Stimulated activated CD4-positive, alpha-beta T cell treated with anti-CD3 and anti-CD28 coated beads, TNF-alpha, amount 100 ng/mL, for 4 hours (primary cell): ENCODE measurements at places on chromosomes 5 and 9.
A peak's percentile ranks its signal among the peaks of the same experiment; 100 is the strongest.

GRCh38 chr5:129094087-129094923, at the start of gene ISOC1:
Gene ISOC1, plus strand, starts transcription at chr5:129094749. Its CDS starts 18 bp downstream, at chr5:129094767.
- DNase-seq: peak; percentile 85

- DNase-seq: no peak
These were observed 123.9 kb downstream of the SEC61B start for GRCh38 chr9:99345942-99346341.

DNA sequence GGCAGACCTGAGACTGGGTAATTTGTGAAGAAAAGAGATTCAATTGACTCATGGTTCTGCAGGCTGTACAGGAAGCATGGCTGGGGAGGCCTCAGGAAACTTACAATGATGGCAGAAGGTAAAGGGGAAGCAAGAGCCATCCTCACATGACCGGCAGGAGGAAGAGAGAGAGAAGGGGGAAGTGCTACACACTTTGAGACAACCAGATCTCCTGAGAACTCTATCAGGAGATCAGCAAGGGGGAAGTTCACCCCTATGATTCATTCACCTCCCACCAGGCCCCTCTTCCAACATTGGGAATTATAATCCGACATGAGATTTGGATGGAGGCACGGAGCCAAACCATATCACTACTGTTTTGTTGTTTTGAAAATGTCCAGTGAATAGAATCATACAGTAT, 110.2 kb downstream of the DAPK1 start:
- no peak for DNase-seq

- no peak for DNase-seq
These were observed 36.2 kb downstream of the STC2 start for GRCh38 chr5:173291722-173292658.

- DNase-seq: no peak
These were observed 2.9 kb downstream of the DUSP1 start for GRCh38 chr5:172768098-172768572.

DNA sequence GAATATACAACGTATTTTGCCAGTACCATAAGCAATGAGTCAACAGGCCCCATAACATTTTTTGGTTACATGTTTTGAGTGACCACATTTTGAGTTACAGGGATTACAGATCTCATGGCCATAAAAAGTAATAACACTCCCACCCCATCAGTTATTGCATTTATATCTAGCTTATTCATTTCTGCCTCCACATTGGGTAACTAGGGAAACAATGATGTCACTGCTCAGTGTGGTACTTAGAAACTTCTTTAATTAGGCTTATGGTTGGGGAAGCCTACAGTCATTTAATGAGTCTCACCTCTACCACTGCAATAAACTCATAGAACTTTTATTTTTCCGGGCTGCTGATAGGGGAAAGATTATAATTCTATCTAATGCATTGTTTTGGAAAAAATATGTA, 39.9 kb upstream of the SMIM15 start:
- DNase-seq: no peak

DNA sequence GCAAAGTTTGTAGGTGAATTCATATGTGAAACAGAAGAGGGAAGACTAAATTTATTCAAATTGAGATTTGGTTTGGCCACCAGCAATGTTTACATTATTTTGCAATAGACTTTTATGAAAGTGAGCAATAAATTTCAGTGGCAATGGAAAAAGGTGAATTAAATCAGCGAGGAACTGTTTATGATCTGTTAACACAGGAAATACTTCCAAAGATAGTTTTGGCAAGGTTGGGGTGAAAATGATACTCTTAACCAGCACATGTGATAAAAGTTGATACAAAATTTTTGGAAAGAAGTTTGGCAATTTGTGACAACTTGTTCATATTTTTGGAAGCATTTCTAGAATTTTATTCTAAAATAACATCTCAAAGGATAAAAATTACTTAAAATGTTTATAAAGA, 119.8 kb downstream of the ARHGEF28 start:
- no peak for DNase-seq

DNA sequence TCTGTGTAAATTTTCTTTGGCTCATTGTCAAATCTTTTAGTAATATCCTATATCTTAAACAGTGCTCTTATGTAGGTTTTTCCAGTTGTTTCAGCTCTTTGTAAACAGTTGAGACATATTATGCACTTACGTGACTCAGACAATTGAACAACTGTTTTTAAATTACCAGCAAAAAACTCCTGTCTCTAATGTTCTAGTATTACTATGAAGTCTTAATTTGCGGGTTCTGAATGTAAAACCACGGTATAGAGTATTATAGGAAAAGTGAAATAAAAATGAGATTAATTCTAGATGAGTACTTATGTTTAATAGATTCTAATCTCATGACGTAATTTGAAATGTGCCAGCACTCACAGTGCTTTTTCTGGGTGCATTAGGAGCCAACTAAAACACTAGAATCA, 136.0 kb downstream of the GDNF start:
- no peak for DNase-seq

DNA sequence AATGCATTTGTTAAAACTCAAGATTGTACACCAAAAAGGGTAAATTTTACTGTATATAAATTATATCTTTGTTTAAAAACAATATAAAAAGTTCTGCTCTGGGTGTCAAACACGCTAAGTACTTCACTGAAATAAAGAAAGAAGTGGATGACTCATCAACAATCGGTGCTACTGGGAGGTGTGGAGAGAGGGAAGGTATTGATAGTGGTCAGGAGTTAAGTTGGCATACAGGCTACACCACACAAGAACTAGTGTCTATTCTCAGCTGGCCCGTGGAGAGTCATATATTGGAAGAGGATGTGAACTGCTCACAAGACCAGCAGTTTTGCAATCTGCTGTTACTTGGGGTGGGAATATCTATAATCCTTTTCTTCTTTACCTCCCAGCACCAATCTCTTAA, 145.7 kb upstream of the TRPC7 start:
- no peak for DNase-seq

- DNase-seq: no peak
These were observed 2.1 kb downstream of the RIGI start for GRCh38 chr9:32523910-32524309.

DNA sequence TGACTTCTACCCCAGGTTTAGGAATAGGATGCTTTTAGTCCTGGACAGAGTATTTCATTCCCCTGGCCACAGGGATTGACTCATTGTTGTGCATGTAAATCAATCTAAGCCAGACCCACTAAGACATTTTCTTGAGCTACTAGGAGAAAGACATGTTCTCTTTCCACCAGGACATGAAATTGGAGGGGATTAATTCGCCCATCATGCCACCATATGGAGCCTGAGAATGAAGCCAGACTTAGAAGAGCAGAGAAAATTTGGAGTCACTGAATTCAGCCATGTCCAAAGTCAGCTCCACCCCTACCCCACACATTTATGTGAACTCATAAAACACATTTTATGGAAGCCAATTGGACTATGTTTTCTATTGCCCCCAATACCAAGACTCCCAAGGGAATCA, 322.5 kb downstream of the NFIB start:
- no peak for DNase-seq

- no peak for DNase-seq
These were observed 28.8 kb downstream of the PDE8B start for GRCh38 chr5:77239126-77239741.

DNA sequence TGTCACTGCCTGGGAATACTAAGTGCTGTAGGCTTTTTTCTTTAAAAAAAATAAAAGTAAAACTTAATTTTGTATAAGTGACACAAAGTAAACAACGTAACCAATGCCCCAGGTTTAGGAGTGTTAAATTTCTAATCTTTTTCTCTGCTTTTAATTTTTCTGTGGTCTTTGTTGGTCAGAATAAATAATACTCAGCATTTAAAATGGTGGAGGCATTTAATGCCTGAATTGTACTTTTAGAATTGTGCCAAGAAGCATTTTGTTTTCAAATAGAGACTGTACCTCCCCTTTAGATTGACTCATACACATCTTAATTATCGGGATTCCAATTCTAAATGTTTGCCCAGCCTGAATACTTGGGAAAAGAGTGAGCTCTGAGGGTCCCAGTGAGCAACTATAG, 1.6 kb downstream of the DMXL1 start:
- DNase-seq: no peak

DNA sequence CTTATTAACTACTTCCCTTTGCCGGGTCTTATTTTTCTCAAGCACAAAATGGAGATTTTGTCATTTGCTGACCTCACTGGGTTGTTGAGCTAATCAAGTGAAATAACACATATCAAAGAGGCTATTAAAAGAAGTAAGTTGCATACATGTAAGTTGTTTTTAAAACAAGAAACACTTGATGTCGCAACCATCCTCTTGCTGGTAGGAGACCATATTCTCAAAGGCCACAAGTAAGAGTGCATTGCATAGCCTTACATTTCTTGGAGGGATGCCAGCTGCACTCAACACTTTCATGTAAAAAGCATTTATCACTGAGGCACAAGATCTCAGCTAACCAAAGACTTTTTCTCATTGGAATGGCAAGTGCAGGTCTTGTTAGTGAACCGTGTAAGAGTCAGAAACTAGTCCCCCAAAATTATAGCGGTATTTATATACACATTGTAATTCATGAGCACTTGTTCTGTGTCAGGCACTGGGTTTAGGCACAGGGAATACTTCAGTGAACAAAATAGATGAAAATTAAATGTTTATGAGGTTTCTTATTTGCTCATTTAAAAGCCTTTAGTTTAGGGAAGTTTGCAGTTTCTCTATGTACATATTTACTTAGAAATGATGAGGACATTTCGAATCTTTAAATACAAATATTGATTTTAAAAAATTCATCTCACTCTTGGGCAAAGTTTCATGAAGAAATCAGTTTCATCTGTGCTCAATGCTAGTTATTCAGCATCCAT, 72.0 kb downstream of the ZFAND5 start:
- no peak for DNase-seq

- DNase-seq: no peak
These were observed 29.5 kb downstream of the TGFBI start for GRCh38 chr5:136058039-136058971.
